ENCODE measurements at places on chromosomes 1 and 21.

DNA sequence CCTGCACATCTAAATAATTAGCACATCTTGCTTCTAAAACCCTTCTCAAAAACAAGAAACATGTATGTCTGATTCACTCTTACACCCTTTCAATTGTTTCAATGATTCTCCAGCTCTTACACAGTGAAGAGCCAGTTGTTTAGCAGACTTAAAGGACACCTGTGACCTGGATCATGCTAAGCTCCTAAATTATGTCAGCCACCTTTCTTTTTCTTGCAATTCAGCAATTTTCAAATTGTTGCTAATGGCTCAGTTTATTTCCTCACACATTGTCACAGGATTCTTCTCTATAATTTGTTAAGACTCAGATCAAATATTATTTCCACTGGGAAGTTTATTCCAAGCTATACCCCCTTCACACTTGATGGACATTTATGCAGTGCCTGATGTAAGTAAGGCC, 413.2 kb downstream of the PLA2G4A start:
- DNase-seq, result no peak

DNA sequence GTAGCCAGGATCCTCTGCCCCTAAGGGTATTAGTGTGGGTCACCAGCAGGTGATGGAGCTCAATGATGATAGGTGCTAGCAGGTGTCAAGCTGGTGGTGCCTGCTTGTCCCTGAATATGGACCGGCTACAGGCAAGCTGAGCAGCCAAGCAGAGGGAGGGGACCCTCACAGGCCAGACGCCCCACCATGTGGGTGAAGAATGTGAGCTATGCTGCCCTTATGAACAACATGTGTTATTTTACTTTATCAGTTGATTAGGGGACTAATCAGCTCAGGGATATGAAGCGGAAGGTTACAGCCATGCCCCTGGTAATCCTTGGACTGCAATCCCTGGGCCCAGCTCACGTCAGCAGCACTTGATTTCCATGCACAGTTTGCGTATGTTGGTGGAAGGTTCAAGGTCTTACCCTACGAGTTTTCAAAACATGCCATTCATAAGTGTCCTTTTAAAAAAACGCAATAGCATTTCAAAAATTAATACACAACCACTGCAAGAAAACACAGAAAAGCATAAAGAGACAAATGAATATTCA, 106.0 kb downstream of the CDC7 start:
- no peak for DNase-seq

DNA sequence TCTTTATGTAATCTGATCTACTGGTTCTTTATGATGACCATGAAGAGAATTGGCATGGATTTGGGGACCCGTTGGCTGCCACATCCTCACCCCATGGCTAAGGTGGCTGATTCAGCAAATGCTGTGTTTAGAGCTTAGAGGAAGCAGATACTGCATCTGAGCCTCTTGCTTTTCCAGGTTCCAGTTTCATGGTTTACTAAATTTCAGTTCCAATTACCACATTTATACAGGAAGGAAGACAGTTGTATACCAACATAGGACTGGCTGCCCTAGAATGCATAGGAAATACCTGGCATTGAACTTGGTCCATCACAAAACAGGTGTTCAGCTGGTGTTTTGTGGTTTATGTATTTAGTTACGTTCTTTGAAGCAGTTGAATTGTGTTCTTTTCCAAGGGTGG, 107.1 kb downstream of the ST3GAL3 start:
- no peak for DNase-seq

- no peak for DNase-seq
Observed at GRCh38 chr1:181711820-181712219, 228.5 kb downstream of the CACNA1E start.

DNA sequence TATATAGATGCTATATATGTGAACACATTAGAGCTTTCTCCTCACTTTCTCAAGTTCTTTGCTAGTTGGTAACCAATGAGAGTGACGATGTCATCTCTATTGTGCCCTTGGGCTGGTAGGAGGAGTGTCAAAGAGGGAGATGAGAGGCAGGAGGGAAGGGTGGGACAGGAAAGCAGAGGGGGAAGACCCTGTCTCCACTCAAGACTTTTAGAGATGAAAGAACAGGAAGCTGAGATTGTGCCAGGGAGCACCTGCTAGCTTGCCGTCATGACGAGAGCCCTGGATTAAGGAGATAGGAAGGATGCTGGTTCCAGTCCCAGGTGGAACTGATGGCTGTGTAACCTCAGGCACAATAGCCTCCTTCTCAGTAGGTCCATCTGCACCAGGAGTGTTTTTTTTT, 16.7 kb downstream of the CNR2 start:
- no peak for DNase-seq

- no peak for DNase-seq
Observed at GRCh38 chr1:222394224-222394623, 153.7 kb downstream of the HHIPL2 start.

DNA sequence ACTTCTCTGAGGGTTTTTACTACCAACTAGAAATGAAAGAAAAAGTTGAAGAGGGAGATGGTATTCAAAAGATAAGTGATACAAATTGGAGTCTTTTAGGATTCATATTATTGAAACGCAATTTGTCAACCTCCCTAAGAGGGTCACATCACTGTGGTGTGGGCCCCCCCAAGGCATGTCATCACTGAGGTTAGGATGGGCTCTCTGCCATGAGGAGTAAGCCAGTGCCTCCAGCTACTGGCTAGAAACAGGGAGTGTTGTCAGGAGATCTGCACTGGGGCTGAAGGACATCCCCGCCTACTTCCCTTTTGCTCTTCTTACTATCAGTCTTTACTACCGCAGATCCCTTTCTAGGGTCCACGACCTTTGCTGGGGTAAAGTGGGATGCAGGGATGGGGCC, 25.9 kb downstream of the ITSN1 start:
- peak; percentile 54 for DNase-seq

- DNase-seq, result peak; percentile 65
Observed at GRCh38 chr1:25556791-25557476, 13.5 kb downstream of the LDLRAP1 start.

DNA sequence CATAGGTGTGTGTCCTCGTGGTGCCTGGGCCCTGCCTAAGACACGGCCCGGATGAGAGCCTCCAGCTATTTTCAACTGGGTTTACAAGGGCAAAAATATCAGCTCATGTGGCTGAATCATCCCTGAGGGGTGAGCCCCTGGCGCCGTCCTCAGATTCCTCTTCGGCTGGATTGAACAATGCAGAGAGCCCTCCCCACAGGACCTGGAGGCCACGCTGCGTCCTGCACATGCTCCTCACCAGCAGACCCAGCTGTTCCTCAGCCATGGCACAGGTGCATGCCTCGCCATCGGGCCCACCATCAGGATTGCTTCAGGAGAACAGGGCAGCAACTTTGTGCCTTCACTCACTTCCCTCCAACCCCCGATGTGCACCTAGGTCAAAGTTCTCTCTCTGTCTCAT, 35.3 kb downstream of the TFF3 start:
- DNase-seq, result no peak

- DNase-seq, result no peak
Observed at GRCh38 chr1:197394831-197395608, 127.0 kb downstream of the CRB1 start.

DNA sequence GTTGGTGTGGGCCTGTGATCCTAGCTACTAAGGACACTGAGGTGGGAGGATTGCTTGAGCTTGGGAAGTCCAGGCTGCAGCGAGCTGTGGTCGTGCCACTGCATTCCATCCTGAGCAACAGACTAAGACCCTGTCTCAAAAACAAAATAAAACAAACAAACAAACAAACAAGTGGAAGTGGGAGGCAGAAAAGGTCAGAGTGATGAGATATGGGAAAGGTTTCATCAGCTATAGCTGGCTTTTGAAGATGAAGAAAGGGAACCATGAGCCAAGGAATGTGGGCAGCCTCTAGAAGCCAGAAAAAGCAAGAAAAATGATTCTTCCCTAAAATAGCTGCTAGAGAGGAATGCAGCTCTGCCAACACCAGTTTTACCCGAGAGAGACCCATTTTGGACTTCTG, 10.6 kb upstream of the NUCKS1 start:
- DNase-seq, result no peak

- DNase-seq, result no peak
Observed at GRCh38 chr1:94413311-94413710, 4.9 kb upstream of the ABCD3 start.

- no peak for DNase-seq
Observed at GRCh38 chr1:64769482-64769881, 24.6 kb downstream of the RAVER2 start.

DNA sequence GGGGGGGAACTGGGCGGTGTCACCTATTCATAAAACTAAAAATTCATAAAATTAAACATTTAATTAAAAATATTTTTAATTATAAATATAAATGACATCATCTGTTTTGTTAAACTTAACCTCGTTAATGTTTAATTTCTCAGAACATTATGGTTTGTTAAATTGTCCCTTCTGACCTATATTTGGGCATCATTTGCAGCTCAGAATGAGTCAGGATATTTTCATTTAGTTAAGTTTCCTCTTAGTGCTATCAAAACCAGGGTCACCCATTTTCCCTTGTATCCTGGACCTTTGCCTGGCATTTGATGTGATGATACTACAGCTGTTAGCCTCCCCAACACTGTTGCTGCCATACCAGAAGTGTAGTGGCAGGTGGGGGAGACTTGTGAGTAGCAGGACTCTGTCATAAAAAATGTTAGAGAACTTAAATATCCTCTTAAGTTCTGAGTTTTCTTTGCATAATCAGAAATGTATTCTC, 30.3 kb downstream of the TSNAX start:
- DNase-seq, result no peak

- DNase-seq, result no peak
Observed at GRCh38 chr1:227845519-227845918, 30.0 kb downstream of the PRSS38 start.

GRCh38 chr1:178086294-178086693, 7.6 kb upstream of the RASAL2 start:
- no peak for DNase-seq

GRCh38 chr1:65495137-65495536, 74.7 kb downstream of the LEPR start:
- peak; percentile 77 for DNase-seq

- DNase-seq, result no peak
Observed at GRCh38 chr1:147628441-147628840, 41.9 kb downstream of the ACP6 start.

DNA sequence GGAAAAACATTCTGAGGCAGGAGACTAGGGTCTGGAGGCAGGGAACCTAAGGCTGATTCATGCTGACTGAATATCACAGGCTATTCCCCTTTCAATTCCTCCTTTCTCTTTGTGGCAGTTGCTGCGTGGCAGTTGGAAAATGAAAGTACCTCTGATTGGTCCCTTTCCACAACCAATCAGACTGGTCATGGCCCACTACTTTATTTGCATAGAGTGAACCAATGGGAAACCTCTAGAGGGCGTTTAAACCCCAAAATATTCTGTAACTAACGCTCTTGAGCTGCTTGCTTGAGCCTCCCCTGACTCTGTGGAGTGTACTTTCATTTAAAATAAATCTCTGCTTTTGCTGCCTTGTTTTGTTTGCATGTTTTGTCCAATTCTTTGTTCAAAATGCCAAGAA, 27.7 kb upstream of the VN1R5 start:
- DNase-seq, result peak; percentile 9

DNA sequence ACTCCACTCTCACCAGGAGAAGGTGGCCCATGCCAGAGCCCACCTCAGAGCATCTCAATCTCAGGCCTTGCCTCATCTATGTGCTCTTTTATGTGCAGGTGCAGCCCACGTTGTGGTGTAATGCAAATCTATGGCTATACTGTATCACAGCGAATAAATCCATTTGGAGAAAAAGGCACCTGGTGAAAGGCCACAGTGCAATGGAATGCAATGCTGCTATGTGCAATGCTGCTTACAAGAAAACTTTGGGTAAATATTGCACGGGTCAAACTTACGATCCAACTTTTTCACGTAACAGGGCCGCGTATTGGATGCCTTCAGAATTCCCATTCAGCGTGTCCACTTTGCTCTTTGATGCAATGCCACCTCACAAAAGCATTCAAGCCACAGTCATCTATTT, 13.5 kb downstream of the ZBTB18 start:
- DNase-seq, result no peak

GRCh38 chr1:155801149-155801548, 55.9 kb downstream of the GON4L start:
- DNase-seq, result no peak

GRCh38 chr1:16183765-16184556, 28.1 kb upstream of the EPHA2 start:
- no peak for DNase-seq

DNA sequence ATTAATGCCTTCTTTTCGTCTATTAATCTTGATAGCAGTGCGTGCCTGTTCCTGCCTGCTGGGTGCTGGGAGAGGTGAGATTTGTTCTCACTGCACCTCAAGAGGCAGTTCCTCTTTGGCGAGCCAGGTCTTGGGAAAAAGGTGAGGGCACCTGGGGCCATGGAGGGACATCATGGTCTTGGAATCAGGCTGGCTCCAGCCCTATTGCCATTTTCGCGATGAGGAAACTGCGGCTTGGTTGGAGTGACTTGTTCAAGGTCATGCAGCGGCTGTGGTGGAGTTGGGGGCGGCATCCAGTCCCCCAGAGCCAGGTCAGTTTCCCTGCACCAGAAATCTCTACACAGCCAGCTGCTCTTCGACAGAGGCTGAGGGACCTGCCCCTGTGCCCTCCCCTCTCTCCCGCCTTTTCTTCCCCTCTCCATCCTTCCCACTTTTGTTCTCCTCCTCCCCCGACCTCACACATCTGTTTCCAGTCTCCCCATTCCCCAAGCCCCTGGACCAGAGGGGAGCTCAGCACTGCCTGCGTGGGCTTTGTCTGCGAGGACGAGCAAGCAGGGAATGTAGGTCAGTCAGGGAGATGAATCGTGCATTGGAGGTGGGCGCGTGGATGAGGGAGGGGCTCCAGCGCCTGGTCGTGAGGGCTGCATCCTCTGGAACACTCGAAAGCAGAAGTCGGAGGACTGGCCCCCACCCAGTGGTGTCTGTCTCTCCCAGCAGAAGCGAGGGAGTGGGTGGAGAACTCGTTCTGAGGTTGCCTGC, 135.1 kb downstream of the ACTL8 start:
- no peak for DNase-seq

DNA sequence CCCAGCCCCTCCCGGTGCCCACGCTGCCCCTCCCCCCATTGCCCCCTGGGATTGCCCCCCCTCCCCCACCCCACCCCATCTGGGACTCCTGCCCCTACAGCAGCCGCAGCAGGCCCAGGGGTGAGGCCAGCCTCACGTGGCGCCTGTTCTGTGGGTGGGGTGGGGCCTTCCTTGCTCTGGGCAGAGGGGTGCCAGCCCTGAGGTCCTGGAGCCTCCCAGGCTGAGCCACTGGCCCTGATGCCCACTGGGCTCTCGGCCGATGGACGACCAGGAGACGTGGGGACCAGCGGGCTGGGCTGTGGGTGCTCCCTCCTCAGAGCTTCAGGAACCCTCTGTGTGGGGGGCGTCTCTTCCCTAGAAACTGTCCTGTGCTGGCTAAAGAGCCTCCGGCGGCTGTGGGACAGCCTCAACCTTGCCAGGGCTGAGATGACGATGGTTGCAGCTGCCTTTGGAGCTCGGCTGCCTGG, 5.8 kb upstream of the C1orf159 start:
- no peak for DNase-seq

GRCh38 chr21:35149698-35150097, 100.6 kb upstream of the RUNX1 start:
- DNase-seq, result peak; percentile 59

DNA sequence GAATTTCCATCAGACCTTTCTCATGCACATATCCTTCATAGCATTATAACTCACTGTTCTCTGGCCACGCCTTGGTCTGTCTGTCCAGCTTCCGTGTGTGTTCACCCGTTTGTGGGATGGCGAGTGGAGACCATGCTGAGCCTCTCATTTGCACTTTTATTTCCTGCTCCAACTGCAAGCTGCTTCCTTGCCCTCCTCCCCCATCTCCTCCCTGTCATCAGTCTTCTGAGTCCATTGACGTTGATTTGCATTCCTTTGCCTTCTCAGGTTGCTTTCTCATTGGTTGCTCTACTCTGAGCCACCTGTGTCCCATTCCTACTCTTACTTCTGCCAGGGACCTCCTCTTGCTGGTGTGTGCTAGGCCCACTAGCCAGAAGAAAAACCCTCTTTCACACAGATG, 146.4 kb downstream of the NOS1AP start:
- no peak for DNase-seq
